ENCODE measurements at places on chromosomes 12 and 14.

DNA sequence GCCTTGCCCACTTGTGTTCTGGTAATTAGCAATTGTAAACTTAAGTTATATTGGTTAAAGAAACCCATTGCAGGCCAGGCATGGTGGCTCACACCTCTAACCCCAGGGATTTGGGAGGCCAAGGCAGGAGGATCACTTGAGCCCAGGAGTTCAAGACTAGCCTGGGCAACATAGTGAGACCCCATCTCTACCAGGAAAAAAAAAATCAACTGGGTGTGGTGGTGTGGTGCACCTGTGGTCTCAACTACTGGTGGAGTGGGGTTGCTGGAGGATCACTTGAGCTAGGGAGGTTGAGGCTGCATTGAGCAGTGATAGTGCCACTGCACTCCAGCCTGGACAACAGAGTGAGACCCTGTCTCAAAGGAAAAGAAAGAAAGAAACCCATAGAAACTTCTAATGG, 13.7 kb downstream of the YY1 start:
- no peak for DNase-seq

GRCh38 chr12:91098941-91099340, 12.4 kb downstream of the LUM start:
- peak; percentile 93 for DNase-seq

- peak; percentile 94 for DNase-seq
These were observed 3.1 kb upstream of the TNS2 start for GRCh38 chr12:53046655-53047220.

DNA sequence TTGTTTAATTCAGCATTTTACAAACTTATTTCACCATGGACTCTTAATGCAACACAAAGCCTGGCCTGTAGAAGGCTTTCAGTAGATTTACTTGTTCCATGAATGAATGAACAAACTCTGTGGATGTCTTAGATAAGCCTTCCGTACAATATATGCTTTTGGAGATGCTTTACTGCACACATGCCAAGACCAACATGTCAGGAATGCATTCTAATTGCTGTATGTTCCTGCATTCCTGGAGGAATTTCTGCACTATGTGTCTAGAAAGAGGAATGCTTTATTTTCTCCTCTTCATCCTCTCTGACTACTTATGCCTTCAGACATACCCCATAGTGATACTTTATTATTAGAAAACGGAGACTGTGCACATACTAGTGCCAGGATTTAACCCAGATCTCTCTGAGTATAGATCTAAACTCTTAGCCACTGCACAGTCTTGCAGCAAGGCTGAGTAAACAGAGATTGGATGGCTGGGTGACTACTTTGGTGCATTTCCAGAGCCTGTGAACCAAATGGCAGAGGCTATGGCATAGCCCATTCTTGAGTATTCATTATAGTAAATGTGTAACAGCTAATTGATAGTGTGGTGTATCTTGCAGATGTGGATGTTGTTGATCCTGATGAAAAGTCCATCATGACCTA, 108.2 kb downstream of the SYNE2 start:
- DNase-seq, result peak; percentile 42

All from cardiac fibroblast (primary cell).